ENCODE measurements at places on chromosomes 11 and 22.

GRCh38 chr11:44766112-44766971 is 39.6 kb downstream of the TSPAN18 start:
- no peak for DNase-seq

DNA sequence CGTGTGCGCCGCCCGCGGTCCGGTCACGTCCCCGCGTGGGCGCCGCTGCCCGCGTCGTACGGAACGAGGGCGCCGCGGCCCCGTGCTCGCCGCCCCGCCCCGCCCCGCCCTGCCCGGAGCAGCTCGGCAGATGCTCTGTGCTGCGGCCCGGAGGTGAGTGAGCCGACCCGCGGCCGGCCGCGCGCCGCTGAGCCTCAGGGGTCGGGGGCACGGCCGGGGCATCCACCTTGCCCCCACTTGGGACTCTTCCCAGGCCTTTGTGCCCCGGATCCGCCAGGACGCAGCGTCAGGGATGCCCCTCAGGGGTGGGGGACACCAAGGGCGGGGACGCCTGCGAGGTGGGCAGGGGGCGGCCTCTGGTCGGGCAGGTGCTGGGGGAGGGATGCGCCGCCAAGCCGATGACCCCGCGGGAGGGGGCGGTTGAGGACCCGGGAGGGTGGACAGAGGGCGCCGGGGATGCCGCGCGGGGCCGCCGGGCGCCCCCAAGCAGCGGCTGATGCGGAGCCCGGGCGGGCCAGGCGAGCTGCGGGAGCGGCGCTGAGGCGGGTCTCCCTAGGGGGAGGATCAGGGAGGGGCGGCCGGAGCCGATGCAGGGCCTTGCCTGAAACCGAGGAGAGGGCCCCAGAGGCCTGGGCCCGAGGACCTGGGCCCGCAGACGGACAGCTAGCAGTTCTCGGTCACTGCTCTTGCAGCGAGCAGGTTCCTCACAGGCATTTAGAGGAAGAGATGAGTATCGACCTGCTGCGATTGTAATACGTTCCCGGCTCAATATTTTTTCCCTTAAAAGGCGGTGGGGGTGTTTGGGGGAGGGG is at the start of gene GNAZ:
TSS of gene GNAZ (plus strand) at position 102 of the 812 bp plus-strand sequence. CDS start 25,177 bp downstream, outside the sequence.
- no peak for DNase-seq

- DNase-seq, result no peak
These were observed 32.1 kb upstream of the SLC5A12 start for GRCh38 chr11:26753723-26754504.

- DNase-seq, result no peak
These were observed 804.9 kb downstream of the BRD1 start for GRCh38 chr22:49022816-49023160.

DNA sequence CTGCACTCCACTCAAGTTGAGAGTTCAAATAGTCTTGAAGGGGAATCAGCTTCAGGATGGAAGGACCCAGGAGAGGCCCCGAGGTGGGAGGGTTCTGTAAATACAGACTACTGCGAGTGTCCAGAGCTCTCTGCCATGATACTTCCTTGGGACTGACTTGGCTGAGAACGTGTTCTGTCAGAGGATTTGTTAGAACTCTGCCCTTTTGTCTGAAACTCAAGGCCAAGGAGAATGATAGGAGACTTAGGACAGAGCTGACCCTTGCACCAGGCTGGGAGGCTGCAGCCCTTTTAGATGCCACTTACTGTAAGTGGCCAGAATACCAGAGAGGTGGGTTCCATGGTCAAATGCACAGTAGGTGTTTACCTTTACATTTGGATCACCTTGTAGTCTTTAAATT is 2.9 kb upstream of the ATF4 start:
- DNase-seq, result no peak

- DNase-seq, result no peak
These were observed 11.1 kb downstream of the MS4A8 start for GRCh38 chr11:60710482-60710881.

DNA sequence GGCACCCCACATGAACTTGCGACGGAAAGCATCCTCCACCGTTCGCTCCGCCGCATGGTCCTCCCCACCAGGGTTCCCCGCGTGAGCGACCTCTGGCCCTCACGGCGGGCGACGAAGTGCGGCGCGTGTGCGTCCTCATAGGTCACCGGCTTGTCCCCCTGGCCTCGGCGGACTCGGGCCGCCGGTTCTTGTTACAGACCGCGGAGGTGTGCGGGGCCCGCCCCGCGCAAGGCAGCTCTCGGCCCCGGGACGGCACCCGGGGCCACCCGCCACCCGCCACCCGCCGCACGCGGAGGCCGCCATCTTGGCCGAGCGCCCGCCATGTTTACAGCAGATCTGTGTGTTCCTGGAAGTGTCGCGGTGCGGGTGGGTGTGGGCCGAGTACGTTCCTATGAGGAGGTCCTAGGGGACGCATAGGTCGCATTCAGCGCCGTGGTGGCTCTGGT is 3.5 kb upstream of the IFITM2 start:
- no peak for DNase-seq

DNA sequence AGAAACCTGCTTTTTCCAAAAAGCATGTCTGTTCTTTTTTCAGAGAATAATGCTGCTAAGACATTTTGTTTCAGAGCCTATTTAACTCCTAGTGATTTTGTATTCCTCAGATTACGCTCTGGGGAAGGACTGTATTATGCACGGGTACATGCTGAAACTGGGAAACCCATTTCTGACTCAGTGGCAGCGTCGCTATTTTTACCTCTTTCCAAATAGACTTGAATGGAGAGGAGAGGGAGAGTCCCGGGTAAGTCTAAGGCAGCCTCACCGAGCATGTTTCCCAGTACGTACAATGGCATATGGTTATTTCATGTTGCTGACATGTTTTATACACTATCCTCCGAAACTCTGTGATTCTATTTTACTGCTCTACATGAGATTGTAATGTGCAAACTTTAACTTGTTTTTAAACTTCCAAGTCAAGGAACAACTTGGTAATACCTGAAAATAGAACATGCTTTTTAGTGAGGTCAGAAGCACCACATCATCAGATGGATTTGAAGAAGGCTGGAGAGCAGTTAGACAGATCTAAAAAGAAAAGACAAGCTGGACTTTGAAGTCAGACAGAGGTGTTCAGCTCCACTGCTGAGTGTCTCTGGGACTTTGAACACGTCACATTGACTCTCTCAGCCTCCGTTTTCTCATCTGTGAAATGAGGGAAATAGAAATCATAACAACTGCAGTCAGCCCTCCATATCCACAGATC is 23.7 kb upstream of the MYO18B start:
- DNase-seq, result no peak

GRCh38 chr11:124658986-124659385 is 14.6 kb downstream of the SIAE start:
- DNase-seq, result no peak

DNA sequence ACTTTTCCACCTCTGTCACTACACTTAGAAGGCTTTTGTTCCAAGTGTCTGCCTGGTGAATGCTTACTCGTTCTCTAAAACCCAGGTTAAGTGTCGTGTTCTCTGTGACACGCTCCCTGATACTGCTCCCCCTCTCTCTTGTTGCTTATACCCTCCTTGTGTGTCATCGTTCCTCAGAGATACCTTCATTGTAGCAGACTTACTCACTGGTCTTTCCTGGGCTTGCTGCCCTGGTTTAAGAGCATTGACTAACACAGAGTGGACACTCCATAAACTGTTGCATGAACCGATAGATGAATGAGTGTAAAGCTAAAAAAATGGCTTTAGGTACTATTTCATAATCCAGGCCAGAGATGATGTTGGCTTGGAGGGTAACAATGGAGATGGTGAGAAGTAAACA is 171.3 kb downstream of the GRIK4 start:
- DNase-seq, result no peak

- no peak for DNase-seq
These were observed 6.3 kb upstream of the GAL start for GRCh38 chr11:68678031-68678441.

GRCh38 chr11:65435981-65436411 is 13.4 kb downstream of the NEAT1 start:
- DNase-seq, result no peak

DNA sequence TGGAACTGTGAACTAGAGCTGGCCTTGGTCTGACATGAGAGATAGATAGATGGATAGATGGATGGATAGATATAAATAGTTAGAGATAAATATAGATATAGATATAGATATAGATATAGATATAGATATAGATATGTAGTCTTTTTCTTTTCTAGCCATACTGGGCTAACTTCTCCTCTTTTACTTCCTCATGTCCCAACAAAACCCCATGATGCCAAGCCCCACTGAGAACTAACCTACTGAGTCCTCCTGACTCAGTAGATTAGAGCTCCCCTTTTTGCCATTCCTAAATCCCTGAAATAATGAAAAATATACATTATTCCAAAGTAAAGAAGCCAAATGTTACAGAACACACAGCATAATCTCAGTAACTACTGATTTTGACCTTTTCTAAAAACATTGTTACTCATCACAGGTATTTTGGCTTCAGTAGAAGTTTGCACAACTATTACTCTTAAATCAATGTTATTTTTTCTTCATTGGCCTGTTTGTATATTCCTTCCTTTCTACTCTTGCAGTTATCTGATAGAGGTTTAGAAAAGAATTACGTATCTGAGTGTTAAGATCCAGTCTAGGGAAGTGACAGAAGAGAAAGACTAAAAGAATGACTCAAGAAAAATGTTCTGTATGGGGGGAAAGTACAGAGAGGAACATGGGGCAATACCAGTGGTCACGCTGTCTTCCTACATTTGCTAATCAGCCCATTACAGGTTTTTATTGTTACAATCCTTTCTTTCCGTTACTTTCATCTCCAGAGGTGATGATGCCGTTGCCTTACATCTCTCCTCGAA is 6.0 kb upstream of the OR10D3 start:
- DNase-seq, result no peak

DNA sequence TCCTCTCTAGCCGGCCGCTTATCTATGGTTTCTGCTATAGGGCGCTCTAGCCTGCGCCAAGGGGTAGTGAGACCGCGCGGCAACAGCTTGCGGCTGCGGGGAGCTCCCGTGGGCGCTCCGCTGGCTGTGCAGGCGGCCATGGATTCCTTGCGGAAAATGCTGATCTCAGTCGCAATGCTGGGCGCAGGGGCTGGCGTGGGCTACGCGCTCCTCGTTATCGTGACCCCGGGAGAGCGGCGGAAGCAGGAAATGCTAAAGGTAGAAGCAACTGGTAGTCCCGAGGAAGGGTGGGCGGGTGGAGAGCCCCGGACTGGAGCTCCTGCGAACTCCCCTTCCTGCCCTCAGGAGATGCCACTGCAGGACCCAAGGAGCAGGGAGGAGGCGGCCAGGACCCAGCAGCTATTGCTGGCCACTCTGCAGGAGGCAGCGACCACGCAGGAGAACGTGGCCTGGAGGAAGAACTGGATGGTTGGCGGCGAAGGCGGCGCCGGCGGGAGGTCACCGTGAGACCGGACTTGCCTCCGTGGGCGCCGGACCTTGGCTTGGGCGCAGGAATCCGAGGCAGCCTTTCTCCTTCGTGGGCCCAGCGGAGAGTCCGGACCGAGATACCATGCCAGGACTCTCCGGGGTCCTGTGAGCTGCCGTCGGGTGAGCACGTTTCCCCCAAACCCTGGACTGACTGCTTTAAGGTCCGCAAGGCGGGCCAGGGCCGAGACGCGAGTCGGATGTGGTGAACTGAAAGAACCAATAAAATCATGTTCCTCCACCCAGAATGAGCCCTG is at the start of the genes LBHD1 and UQCC3:
TSS of gene LBHD1 (minus strand) at position 660 of the 782 bp plus-strand sequence. CDS start 2,236 bp downstream, outside the sequence.
TSS of gene UQCC3 (plus strand) at position 66 of the 782 bp plus-strand sequence. CDS start at position 139, 73 bp downstream.
- DNase-seq, result no peak

DNA sequence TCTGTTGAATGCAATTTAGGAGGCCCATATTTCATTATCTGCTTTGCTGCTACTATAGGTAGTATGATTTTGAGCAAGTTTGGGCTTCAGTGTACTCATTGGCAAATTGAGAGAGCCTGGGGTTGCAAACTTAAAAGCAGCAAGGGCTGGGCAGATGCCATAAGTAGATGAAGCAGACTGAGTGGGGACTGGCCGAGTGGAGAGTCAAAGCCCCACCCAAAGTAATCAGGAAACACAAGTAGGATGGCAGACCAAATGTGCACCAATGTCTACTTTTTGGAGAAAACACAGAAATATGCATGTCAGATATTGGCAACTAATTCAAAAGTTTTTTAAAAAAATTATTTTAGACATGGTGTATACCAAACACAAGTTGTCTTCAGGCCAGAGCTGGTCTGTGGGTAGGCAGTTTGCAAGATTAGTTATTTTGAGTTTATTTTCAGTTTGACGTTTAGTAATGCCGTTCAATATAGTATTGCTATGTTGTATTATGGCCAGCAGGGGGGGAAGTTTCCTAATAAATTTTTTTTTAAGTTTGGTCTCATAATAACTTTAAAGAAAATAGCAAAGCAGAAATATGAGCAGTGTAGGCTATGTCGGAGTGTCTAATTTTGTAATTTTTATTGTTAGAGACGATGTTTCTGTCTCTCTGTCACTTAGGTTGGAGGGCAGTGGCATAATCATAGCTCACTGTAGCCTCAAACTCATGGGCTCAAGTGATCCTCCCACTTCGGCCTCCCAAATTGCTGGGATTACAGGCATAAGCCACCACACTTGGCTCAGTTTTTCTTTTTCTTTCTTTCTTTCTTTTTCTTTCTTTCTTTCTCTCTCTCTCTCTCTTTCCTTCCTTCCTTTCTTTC is 105.1 kb downstream of the HIPK3 start:
- DNase-seq, result no peak

DNA sequence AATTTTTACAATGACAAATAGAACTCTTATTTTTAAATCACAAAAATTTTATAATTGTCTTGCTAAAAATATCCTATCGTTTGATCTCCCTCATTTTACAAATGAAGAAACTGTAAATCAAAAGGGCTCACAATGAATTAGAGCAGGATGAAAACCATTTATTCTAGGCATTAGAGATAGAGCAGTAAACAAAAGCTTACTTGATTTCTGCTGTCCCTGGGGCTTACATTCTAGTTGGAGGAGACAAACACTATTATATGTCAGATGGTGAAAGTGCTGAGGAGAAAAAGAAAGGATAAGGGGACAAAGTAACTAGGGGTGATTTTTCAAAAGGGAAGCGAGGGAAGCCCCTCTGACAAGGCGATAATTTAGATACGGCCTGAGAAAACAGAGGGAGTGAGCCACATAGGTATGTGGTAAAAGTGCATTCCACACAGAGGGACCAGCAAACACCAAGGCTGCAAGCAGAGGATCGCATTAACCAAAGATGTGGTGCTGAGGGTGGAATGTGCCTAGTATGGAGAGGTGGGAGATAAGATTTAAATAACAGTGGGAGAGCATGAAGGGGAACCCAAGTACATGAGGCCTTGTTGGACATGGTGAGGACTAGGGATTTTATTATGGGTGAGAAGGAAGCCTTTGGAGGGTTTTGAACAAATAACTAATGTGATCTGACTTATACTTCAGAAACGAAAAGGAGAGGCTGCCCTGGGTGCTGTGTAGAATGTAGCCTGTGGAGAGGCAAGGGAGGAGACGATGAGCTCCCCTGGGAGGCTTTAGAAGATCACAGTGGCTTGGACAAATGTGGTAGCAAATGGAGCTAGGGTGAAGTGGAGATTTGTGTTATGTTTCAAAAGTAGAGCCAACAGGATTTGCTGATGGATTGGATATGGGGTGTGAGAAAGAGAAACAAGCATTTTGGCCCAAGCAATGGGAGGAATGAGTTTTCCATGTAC is 62.1 kb downstream of the PDHX start:
- no peak for DNase-seq

GRCh38 chr11:45662096-45662664 is 3.2 kb downstream of the CHST1 start:
- DNase-seq, result no peak

GRCh38 chr11:100923555-100923954 is 206.1 kb downstream of the PGR start:
- no peak for DNase-seq

GRCh38 chr22:47450876-47451475 is 688.5 kb downstream of the TBC1D22A start:
- no peak for DNase-seq

GRCh38 chr22:50201191-50202129 is 649 bp downstream of the SELENOO start:
- no peak for DNase-seq

GRCh38 chr11:35387111-35387982 is 32.0 kb downstream of the SLC1A2 start:
- no peak for DNase-seq
